Activated naive CD4-positive, alpha-beta T cell (primary cell): ENCODE measurements at places on chromosomes 1 and 21.

DNA sequence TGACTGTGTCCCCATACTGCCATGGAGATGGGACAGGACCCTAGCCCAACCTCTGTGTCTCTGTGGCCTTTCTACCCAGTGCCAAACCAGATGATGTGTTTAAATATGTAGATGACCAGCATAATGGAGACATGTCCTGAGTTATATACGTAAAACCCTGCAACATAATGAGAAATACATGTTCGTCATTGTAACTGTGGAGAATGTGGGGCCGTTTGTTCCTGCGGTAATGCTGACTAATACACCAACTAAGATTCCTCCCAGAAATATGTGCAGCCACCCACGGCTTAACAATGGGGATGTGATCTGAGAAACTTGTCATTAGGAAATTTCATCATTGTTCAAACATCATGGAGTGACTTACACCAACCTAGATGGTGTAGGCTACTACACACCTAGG is 71.7 kb upstream of the SIM2 start:
- no peak for DNase-seq

GRCh38 chr1:236615399-236616148 is 11.3 kb upstream of the HEATR1 start:
- no peak for DNase-seq

- no peak for DNase-seq
Observed at GRCh38 chr1:233707153-233707879, 93.4 kb downstream of the KCNK1 start.

DNA sequence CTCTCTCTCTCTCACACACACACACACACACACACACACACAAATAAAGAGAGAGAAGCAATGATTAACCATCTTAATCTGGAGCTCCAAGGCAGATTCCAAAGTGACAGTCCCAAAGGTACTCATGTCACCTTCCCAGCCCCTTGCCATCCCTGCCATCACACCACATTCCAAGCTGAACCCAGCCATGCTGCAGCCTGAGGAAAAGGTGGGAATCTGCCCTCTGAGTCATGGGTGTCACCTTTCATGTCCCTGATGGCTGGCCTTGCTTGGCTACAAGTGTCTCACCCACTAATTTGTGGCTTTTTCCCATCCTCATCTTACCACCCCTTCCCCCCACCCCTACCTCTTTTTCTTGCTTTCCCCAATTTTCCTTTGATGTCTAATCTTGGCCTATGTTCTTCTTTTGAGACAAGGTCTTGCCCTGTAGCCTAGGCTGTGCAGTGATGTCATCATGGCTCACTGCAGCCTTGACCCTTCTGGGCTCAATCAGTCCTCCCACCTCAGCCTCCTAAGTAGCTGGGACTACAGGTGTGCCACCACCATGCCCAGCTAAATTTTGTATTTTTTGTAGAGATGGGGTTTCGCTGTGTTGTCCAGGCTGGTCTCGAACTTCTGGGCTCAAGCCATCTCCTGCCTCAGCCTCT is 3.2 kb downstream of the ANXA9 start:
- no peak for DNase-seq
